ENCODE measurements at places on chromosomes 4 and X.
A peak's percentile ranks its signal among the peaks of the same experiment; 100 is the strongest.

DNA sequence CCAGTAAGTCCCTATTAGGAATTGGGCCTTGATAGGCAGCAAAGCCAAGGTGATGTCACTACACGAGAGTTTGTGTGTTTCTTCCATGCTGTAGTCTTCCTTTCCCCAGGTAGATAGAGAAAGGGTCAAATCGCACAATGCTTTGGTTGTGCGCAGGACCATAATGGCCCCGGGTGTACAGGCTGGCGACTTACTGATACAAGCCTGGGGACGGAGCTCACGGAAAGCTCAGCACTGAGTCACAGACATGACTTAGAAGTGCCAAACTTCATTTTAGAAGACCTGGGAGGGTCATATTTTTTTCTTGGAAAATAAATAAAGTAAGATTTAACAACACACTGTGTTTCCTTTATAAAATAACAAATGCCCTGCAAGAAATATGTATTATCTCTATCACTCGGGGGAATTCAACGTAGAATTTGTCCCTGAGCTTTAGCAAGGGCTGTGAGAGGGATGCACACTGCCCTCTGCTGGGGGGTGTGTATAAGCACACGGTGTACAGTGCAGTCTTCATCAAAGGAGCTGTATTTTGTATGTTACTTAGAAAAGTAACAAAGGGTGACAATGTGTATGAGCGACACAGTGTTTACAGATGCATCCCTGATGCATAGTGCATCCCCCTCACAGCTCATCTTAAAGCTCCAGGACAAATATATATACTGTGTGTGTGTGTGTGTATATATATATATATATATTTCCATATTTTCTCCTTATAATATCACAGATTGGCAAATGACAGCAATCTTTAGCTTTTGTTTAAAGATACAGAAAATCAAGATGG, 254.5 kb upstream of the VEGFC start:
- peak; percentile 46 for DNase-seq

- DNase-seq = peak; percentile 58
These were observed 29.3 kb upstream of the BOD1L1 start for GRCh38 chr4:13656569-13657405.

GRCh38 chr4:173878701-173879100, 348.7 kb upstream of the HAND2 start:
- no peak for DNase-seq

- DNase-seq = no peak
These were observed 285.9 kb downstream of the KCTD8 start for GRCh38 chr4:44162538-44163270.

- peak; percentile 58 for DNase-seq
These were observed 895 bp downstream of the USP51 start for GRCh38 chrX:55488593-55489313.

- no peak for DNase-seq
These were observed 31.8 kb downstream of the STAG2 start for GRCh38 chrX:123993326-123993725.

- no peak for DNase-seq
These were observed 669 bp downstream of the TMEM150C start for GRCh38 chr4:82560853-82561785.

DNA sequence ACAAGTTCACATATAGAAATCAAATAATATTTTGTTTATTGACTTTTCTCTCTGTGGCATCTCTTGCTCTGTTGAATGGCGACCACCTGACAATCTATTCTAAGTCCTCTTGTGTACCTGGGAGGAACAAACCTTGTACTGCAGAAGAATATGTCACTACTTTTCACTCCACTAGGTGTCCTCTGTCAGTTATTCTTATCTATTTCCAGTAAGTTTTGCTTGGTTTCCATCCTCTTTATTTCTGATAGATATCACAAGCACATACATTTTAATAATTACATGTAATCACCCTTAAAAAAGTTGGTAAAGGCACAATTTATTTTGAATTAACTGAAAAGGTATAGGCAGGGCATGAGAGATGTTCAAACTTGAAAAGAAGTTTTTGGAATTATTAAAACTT, 238.4 kb downstream of the SNCA start:
- DNase-seq = no peak

DNA sequence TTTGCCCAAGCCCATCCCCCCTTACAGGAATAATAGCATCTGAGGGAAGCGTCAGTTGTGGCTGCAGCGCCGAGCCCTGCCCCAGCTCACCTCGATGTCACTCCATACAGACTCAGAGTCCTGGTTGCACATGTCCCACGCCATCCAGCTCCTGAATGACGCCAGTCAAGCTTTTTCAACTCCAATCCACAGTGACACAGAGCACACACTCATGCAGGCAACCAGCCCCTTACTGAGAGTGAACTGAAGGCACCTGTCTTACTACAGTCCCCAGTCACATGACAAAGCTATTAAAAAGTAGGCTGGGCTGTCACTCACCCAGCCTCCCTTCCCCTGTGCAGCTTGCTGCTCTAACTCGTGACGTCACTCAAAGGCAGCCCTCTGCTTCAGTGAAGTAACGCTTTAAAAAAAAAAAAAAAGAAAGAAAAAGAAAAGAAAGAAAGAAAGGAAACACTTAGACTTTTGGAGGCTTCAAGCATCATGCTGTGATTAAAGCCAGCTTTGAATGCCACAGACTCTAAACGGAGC, at the start of gene PPARGC1A:
Gene PPARGC1A, minus strand, starts transcription at position 234 of the 528 bp plus-strand sequence. Its CDS starts 90 bp downstream, at position 144.
- DNase-seq = no peak

GRCh38 chr4:185801471-185801870, 10.5 kb downstream of the SORBS2 start:
- DNase-seq = no peak

GRCh38 chr4:95431678-95432077, 117.1 kb downstream of the UNC5C start:
- DNase-seq = no peak

Measured in CD4-positive, alpha-beta T cell (primary cell).